RWPE2 (cell line): ENCODE measurements at places on chromosomes 2 and 18.

DNA sequence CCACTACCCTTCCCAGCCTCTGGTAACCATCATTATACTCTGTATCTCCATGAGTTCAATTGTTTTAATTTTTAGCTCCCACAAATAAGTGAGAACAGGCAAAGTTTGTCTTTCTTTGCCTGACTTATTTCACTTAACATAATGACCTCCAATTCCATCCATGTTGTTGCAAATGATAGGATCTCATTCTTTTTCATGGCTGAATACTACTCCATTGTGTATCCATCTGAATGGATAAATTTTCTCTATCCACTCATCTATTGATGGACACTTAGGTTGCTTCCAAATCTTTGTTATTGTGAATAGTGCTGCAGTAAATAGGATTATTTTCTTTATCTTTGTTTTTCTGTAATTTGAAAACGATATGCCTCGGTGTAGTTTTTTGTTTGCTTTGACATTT is 26.2 kb downstream of the ANKAR start:
- H3K27me3 ChIP-seq = no peaks in the 10 kb centered on the region
- H3K36me3 ChIP-seq = no peaks in the 10 kb centered on the region
- DNase-seq = no peak
- H3K4me1 ChIP-seq = no peaks in the 10 kb centered on the region
- no peak overlapping the region for H3K4me3 ChIP-seq

DNA sequence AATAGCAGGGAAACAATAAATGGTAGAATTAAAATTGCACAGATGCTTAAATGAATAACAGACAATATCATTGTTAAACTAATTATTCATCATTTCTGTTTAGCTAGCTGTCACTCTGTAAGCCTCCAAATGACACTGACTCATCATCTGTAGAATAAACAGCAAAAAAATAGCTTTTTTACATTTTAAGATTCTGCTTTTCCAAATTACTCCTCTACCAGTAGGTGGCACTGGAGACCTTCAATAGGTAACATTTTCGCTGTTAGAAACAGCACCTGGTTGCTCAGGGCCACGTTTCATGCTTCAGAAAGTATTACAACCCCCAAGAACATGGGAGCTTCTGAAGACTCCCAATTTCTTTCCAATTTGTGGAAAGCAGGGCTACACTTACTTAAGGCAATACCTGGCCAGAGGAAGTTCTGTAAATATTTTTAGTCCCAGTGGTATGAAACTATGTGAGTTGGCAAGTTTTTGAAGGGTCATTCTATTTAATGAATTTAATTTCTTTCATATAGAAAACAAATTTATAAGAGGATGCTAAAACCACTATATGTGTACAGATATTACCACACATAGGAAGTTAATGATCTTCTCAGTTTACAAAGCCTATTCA is 45.4 kb downstream of the TTN start:
- H3K27me3 ChIP-seq = peaks cover 4% of the 10 kb centered on the region
- DNase-seq = no peak
- no peak overlapping the region for H3K4me3 ChIP-seq
- H3K4me1 ChIP-seq = no peaks in the 10 kb centered on the region
- no peaks in the 10 kb centered on the region for H3K36me3 ChIP-seq
- H3K27ac ChIP-seq = no peak overlapping the region

DNA sequence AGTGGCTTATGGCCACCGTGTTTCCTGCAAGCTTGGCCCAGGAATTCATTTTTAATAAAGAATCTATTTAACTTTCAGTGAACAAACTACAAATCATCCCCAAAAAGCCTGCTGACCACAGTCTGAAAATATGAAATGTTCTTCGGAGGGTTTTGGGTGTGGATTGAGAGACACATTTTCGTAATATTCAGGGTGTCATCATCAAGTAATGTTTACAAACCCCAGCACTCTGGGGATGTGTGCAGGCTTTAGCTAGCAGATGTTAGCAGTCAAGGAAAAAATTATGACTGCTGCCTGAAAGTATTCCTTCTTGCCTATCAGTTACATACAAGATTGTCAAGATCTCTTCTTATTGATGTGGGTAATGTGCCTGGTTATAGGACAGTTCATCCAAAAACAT is 143.9 kb upstream of the FN1 start:
- no peaks in the 10 kb centered on the region for H3K27me3 ChIP-seq
- H3K4me1 ChIP-seq = peaks cover 24% of the 10 kb centered on the region
- no peak for DNase-seq

DNA sequence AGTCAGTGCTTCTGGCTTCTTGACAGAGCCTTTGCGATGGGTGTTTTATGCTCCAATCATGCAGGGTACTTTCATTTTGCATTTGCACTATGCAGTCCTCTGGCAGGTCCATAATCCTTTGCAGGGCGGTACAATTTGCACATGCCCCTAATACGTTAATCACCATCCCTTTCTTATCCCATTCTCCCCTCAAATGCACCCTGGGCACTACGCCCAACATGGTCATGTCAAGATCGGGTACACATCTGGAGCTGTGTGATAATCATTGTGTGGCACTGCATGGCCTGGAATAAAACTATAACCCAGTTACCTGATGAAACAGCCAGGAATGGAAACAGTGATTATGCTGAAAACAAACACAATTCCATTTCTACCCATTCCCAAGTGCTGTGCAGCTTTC is 27.7 kb downstream of the LOXHD1 start:
- H3K27me3 ChIP-seq = no peaks in the 10 kb centered on the region
- no peak overlapping the region for H3K27ac ChIP-seq
- no peaks in the 10 kb centered on the region for H3K36me3 ChIP-seq

- no peak for DNase-seq
- no peak overlapping the region for H3K4me3 ChIP-seq
- H3K27ac ChIP-seq = peak overlapping the region; percentile 42
- H3K27me3 ChIP-seq = no peaks in the 10 kb centered on the region
- peaks cover 20% of the 10 kb centered on the region for H3K4me1 ChIP-seq
Observed at GRCh38 chr18:41121116-41121826, 833.8 kb upstream of the PIK3C3 start.

GRCh38 chr2:212727751-212728150 is 189.1 kb upstream of the ERBB4 start:
- no peak overlapping the region for H3K27ac ChIP-seq
- H3K36me3 ChIP-seq = no peaks in the 10 kb centered on the region
- H3K4me1 ChIP-seq = peaks cover 9% of the 10 kb centered on the region
- H3K27me3 ChIP-seq = no peaks in the 10 kb centered on the region
- H3K4me3 ChIP-seq = no peak overlapping the region
- no peak for DNase-seq

- H3K27me3 ChIP-seq = no peaks in the 10 kb centered on the region
- no peaks in the 10 kb centered on the region for H3K36me3 ChIP-seq
- no peak for DNase-seq
- H3K27ac ChIP-seq = no peak overlapping the region
- H3K4me3 ChIP-seq = no peak overlapping the region
Observed at GRCh38 chr2:85926526-85926925, 37.7 kb upstream of the ST3GAL5 start.

- no peaks in the 10 kb centered on the region for H3K36me3 ChIP-seq
- no peaks in the 10 kb centered on the region for H3K4me1 ChIP-seq
- peaks cover 13% of the 10 kb centered on the region for H3K27me3 ChIP-seq
- no peak for DNase-seq
- no peak overlapping the region for H3K27ac ChIP-seq
Observed at GRCh38 chr18:43278355-43278754, 1.1 kb upstream of the SYT4 start.

- no peaks in the 10 kb centered on the region for H3K36me3 ChIP-seq
- peak; percentile 23 for DNase-seq
- no peaks in the 10 kb centered on the region for H3K27me3 ChIP-seq
- H3K4me3 ChIP-seq = no peak overlapping the region
- H3K27ac ChIP-seq = no peak overlapping the region
Observed at GRCh38 chr2:230909841-230910545, 15.0 kb downstream of the GPR55 start.
